ENCODE measurements at places on chromosomes 13 and 19.

DNA sequence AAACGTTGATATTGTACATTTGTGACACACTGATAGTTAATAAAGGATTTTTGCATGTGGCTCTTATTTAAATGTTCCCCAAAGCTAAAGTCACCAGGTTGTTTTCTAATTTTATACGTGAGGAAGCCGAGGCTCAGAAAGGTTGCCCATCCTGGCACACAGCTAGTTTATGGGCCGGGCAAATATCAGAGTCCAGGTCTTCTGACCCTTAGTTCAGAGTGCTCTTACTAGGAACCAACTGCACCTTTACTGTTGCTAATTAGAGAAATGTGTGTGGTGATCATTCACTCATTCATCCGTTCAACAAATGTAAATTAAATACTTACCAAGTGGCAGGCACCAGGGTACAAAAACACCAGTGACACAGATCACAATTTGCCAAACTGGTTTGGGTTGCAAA lies 46.3 kb upstream of the RGCC start:
- DNase-seq = no peak

DNA sequence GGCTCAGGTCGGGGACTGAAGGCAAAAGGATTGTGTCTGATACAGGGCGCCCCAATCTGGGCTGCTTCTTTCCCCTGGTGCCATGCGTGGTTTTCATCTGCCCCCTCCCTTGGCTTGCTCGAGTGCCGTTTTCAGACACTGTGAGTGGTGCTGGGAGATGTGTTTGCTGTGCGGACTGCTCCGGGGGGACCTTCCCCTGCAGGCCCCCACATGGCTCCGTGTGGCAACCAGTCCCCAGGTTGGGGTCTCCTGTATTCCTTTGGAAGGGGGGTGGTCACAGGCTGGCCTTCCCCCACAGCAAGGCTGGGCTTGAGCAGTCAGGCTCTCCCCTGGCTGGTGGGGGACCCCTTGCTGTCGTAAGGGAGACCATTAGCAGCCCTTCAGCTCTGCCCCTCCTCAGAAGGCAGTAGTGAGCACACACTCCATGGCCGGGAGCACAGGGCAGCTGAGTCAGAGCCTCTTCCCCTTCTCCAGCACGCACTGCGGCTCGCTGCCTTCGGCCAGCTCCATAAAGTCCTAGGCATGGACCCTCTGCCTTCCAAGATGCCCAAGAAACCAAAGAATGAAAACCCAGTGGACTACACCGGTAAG lies 20.6 kb upstream of the QTRT1 start:
- DNase-seq = no peak

DNA sequence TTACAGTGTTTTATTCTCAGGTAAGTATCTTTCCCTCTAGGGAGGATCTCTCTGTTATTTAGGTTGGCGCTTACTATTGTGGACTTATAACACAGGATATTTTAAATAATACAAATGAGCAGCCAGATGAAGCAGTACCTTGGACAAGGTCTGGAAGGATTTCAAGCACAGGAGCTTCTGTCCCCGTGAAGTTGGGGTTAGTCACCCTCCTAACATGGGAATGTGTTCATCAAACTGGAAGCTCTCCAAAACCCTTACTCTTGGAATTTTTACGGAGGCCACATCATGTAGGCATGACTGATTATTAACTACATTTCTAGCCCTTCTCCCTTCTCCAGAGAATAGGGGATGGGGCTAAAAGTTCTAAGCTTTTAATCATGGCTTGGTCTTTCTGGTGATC lies 38.3 kb upstream of the SPRY2 start:
- no peak for DNase-seq

DNA sequence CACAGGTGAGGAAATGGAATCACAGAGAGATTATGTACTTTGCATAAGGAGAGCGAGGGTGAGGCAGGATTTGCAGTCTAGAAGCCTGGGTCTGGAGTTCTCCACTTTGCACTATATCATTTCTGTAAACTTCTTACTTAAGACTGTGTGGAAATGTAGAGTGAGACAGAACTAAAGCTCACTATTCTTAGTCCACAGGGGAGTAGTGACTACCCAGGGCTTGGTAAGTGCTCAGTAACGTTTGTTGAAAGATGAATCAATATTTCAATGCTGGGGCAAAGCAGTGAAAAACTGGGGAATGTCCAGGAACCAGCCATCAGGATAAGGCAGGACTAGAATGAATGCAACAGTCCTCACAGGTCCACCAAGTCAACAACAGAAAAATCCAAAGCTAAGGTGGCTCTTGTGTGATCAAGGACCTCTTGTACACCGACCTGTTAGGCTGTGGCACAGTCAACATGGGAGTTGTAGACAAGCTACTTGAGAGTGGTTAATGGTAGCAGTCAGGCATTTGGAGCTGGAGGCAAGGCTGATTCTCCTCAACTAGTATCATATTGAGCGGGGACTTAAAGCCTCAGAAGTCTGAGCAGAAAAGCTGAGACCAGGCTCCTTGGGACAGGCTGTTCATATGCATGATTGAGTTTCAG lies 929 bp upstream of the TNFSF13B start:
- no peak for DNase-seq

DNA sequence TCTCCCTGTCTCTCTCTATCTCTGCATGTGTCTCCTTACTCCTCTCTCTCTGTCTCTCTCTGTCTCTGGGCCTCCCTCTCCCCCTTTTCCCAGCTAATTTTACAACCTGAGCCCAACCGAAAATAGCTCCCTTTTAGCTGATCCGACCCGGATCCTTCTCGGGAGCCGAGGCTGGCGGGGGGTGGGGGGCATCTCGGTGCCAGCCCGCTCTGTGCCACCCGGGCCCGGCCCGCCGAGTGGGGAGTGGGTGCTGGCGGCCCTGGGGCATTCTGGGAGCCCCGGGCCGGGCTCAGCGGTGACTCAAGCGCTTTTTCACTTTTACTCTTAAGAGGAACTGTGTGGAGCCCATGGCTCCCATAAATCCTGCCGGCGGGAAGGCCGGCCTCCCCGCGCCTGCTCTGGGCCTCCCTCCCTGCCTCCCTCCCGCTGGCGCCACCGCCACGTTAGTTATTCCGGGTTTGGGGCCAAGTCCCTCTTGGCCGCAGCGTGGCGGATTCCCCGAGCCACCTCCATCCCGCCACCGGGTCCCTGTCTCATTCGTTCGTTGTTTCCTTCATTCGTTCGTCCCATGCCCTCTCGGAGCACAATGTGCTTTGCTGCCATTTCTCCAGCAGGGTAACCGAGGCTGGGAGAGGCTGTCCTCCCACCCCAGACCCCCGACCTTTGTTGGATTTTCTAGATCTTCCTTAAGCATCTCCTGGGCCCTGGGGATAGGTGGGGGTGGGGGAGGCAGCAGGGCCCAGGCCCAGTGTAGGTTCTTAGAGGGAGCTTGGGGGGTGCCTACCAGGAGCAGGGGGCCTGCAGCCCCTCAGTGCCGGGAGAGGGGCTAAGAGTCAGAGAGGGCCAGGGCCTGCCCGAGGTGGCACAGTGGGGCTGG lies 3.2 kb downstream of the NFIC start:
- peak; percentile 63 for DNase-seq

DNA sequence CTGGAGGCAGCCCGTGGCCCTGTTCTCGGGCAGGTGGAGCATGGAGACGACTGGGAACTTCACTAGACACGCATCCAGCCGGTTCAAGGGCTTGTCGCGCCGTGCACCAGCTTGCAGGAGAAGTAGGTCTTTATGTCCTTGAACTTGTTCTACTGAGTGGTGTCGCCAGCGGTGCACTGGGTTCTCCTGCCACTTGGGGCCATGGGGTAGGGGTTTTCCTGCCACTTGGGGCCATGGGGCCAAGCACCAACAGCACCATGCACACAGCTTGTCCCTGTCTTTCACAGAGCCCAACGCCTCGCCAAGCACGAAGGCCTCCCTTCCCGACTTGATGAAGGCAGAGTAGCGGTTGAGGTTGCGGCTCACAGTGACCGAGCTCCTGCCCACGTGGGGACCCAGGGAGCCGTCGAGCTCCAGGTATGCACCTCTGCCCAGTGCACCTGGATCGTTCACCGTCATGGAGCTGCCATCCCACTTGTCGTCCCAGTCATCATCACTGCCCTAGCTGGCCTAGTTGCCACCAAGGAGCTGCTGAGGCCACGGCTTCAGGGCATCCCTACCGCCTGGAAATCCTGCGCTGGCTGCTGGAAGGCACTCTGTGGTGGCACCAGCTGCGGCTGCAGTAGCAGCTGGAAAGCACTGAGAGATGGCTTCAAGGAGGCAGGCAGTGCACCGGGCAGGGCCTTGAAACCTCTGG lies 40.5 kb upstream of the TPM4 start:
- no peak for DNase-seq

DNA sequence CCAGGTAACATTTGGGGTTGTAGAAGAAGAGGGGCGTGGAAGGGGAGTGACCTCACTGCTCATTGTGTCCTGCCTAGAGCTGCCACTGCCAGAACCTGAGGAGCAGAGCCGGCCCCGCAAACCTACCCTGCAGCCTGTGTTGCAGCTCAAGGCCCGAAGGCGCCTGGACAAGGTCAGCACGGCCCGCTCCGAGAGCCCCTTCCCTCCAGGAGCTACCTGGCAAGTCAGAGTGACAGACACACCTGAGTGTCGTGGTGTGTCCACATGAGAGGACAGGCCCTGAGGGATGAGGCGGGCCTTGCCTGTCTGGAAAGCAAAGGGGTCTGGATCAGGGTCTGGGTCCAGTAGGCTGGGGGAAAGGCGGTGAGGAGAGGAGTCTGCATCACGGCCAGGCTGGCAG lies 6.8 kb downstream of the KMT2B start:
- DNase-seq = no peak

DNA sequence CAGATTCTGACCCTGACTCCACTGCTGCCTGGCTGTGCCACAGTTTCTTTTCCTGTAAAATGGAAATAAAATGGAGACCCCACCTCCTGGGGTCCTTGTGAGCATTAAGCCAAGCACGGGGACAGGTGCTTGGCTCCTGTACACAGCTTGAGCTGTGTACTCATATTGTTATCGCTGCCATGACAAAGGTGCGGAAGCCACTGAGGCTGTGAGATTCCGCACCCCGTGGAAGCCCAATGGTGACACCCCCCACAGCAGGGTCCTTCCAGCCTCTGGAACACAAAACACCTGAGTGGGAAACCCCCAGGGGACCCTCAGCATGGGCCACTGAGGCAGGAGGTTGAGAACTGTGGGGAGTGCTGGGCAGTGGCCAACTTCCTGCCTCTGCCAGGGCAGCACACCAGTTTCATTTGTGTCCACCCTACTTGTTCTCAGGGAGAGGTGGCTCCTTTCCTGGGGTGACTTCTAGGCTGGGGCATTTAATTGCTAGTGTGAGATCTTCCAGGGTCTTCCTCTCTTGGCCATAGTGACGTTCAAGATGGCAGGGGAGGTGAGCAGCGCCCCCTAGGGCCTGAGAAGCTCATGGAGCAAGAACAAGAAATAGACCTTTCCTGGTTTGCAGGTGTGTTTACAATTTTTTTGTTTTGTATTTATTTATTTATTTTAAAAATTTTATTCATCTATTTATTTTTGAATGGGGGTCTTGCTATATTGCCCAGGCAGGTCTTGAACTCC lies 5.4 kb upstream of the JSRP1 start:
- no peak for DNase-seq

DNA sequence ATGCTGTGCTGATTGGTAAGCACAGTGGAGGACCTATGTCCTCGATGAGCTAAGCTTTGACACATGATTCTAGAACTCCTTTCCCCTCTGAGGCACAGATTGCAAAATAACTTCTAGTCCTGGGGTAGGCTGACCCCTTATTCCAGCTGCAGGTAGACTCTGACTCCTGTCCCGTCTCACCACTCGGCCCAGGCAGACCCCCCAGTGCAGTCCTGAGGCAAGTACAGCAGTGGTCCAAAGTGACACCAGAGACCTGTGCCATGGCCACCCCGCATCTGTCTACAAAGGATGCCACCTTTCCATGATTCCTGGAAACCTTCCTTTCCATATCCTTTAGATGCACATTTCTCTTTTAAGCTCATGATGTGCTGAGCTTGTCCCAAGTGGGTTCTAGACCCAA lies 482.5 kb downstream of the ZNF536 start:
- DNase-seq = no peak

- DNase-seq = no peak
Observed at GRCh38 chr13:112959701-112960542, 9.1 kb upstream of the MCF2L start.

DNA sequence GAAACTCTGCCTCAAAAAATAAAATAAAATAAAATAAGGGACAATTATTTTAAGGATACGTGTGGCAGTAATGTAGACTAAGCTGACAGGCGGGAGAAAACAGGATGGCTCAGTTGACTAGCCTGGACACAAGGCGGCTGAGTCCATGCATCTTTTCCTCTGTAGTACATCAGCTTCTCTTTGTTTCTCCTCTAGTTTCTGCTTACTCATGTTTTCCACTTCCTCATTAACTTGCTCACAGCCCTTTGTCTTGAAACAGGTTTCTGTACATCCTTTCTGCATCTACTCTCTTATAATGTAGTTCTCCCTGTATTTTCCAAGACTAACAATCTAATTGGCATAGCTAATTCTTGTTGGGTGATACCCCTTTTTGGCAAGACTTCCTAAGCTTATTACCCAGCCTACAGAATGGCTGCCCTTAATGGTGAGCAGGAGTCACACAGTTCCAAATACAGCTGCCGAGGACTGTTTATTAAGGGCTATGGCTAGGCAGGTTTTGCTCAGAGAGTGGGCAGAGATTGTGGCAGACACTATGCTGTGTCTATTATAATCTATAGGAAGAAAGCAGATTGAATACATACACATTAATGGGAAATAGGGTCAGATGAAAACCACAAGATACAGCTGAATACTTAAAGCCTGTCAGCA lies 58.7 kb upstream of the KLF5 start:
- DNase-seq = no peak

DNA sequence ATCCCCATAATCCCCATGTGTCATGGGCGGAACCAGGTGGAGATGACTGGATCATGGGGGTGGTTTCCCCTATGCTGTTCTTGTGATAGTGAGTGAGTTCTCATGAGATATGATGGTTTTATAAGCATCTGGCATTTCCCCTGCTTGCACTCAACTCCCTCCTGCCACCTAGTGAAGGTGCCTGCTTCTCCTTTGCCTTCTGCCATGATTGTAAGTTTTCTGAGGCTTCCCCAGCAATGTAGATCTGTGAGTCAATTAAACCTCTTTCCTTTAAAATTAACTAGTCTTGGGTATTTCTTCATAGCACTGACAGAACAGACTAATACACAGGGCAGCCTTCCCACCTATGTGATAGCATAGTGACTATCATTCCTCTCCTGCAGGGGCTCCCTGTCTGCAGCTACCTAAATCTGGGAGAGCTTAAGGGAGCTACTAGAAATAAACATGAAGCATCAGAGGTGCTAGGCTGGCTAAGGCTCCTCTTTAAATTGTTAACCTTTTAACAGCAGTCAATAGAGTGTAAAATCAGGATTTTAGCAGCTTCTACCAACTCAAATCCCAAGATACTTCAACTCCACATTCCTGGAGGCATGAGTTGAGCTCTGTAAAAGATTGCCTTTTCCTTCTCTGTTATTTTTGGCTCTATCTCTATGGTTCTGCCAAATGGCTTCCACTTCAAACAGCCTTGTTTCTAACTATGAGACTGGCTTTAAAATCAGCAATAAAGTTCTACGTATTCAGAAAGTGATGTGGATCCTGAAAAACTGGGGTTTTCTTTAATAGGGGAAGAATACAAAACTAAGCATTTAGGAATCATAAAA lies 112.3 kb downstream of the VWA8 start:
- no peak for DNase-seq

GRCh38 chr19:16324384-16325160 lies at the start of gene KLF2:
Gene KLF2, plus strand, starts transcription at chr19:16324826. Its CDS starts 98 bp downstream, at chr19:16324924.
- DNase-seq = peak; percentile 48

Measured in midbrain (tissue), 1 donor.